ENCODE measurements at places on chromosomes 13 and 19.

GRCh38 chr13:20136781-20137703, 23.8 kb downstream of the GJA3 start:
- DNase-seq = peak; percentile 15

- no peak for DNase-seq
Observed at GRCh38 chr19:40687525-40688016, 2.9 kb downstream of the NUMBL start.

- DNase-seq = peak; percentile 1
Observed at GRCh38 chr19:58218899-58219298, 9.8 kb upstream of the ZNF544 start.

- no peak for DNase-seq
Observed at GRCh38 chr19:33089010-33089409, 8.0 kb downstream of the GPATCH1 start.

DNA sequence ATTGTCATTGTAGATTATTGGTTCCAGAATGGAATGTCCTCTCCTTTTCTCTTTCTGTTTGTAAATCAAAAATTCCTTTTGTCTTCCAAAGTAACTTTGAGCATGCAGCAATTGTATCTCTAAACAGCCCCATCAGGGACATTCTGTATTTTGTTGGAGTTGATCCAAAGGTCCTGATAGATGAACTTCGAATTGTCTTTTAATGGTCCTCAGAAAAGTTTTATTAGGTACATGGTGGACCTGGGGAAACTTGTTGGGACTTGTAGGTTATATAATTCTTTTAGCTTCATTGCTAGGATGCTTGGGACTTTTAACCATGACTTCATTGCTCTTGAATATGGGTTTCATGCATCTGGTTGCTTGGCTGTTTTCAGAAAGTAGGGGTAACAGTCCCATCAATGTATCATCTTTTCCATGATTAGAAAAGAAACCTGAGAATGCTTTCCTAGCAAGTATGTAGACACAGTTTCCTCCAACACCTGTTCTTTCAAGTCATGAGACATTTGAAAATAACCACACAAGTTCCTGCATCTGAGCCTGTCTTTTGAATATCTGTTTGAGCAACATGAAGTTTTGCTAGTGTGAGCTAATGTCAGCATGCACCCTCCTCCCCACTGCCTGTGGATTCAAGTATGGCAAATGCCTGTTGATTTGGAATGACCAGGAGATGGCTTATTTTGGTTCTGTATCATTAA, 413.1 kb downstream of the KCNRG start:
- no peak for DNase-seq
